ENCODE measurements at places on chromosomes 6 and 20.

GRCh38 chr20:40009542-40009941 is 679.5 kb downstream of the MAFB start:
- DNase-seq: no peak

- peak; percentile 19 for DNase-seq
Observed at GRCh38 chr20:17648791-17649730, 33.0 kb downstream of the RRBP1 start.

DNA sequence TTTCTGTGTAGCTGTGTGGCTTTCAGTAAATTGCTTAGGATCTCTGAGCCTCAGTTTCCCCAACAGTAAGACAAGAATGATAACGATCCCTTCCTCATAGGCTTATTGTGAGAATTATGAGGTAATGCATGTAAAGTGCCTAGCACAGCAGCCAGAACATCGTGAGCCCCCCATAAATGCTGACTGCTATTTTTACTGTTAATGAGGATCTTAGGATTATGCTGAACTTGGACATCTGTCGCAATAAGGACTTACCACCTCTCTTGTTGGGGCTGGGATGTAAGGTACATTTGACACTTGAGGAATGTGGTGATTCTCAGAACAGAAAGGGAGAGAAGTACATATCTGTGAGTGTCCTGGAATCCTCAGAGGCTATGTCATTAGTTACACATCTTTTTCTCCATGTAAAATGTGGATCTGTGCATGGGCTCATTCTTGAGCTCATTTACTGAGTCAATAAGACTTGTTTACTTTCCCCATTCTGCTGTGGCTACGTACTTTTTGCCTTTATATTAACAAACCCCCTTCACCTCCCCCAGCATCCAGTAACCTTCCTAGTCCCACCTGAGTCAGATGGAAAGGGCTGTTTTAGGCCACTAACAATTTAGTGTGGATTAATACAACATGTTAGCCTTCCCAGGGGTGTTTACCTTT is 64.4 kb upstream of the PLEKHG1 start:
- DNase-seq: no peak

- no peak for DNase-seq
Observed at GRCh38 chr20:50762045-50762422, 30.7 kb downstream of the PARD6B start.

- no peak for DNase-seq
Observed at GRCh38 chr6:43016943-43017334, 2.9 kb downstream of the KLHDC3 start.
